Activated CD4-positive, alpha-beta memory T cell treated with anti-CD3 and anti-CD28 coated beads for 36 hours (primary cell): ENCODE measurements at places on chromosomes 6 and 20. TPM values are rescaled to one million over a fixed set of nuclear protein-coding genes. Genes with fewer than 3 reads are reported as not detected.

ENPP5 gene
- total RNA-seq = 0.12 TPM

SNX5 gene
- 256 TPM for total RNA-seq

BANF2 gene
- total RNA-seq = not detected

OR12D3 gene
- not detected for total RNA-seq

FAM162B gene
- not detected for total RNA-seq

LRRC1 gene
- 3.2 TPM for total RNA-seq

LY6G6C gene
- not detected for total RNA-seq

HLA-DMB gene
- 1.9 TPM for total RNA-seq

TNNC2 gene
- not detected for total RNA-seq
